T-cell (primary cell): ENCODE measurements at places on chromosomes 1 and 21.

- no peak for DNase-seq
These were observed 180.6 kb downstream of the COL24A1 start for GRCh38 chr1:85975912-85976371.

DNA sequence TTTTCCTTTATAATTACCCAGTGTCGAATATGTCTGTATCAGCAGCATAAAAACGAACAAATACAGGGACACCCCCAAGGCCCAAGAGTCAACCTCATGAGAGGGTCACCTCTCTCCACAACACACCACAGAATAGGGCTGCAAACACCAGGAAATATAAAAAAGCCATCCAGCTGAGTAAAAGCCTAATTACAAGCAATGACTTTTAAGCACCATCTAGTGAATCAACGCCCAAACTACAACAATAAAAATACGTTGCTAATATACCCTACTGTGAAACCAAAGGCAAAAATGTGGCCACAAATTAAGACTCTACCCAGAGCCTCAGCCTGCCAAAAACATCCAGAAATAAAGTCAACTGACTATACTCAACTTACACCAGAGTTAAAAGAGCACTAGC is 817.9 kb upstream of the NEGR1 start:
- DNase-seq = no peak

- no peak for DNase-seq
These were observed 52.1 kb upstream of the PRMT6 start for GRCh38 chr1:107004421-107004820.

GRCh38 chr1:152143150-152143887 is 15.7 kb downstream of the RPTN start:
- DNase-seq = no peak

DNA sequence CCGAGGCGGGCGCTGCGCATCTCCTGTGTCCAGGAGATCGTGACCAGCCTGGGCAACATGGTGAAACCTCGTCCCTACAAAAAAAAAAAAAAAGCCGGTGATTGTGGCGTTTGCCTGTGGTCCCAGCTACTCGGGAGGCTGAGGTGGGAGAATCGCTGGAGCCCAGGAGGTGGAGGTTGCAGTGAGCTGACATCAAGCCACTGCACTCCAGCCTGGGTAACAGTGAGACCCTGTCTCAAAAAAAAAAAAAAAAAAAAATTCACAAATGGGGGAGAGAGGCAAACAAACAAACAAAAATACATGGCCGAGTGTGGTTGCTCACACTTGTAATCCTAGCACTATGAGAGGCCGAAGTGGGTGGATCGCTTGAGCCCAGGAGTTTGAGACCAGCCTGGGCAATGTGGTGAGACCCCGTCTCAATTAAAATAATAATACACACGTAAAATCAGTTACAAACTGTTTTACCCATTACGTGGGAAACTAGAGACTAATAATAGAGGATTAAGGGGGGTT is 758 bp downstream of the TATDN3 start:
- DNase-seq = no peak

- DNase-seq = no peak
These were observed 203.2 kb downstream of the APP start for GRCh38 chr21:25967181-25967900.

- no peak for DNase-seq
These were observed 17.2 kb upstream of the PRSS38 start for GRCh38 chr1:227798078-227798802.

- no peak for DNase-seq
These were observed 461.3 kb downstream of the RPS6KC1 start for GRCh38 chr1:213512316-213512715.

DNA sequence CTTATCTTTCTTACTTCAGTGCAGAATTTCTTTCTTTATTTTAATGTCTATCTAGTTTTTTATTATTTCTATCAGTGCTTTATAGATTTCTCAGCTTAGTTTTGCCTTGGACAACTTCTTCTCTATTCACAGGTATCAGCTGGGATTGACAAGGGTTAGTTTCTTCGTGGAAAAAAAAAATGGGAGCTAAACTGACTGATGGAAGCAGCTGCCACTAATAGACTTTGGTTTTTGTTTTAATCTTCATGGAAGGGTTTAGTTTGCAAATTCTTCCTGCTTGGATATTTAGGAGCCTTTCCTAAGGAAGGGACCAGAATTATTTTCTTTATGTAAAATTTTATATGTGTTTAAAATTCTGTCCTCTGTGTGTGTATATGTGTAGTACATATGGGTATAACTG is 306.1 kb upstream of the FMN2 start:
- no peak for DNase-seq

GRCh38 chr1:19596065-19596713 is 47.9 kb upstream of the NBL1 start:
- DNase-seq = peak; percentile 1

DNA sequence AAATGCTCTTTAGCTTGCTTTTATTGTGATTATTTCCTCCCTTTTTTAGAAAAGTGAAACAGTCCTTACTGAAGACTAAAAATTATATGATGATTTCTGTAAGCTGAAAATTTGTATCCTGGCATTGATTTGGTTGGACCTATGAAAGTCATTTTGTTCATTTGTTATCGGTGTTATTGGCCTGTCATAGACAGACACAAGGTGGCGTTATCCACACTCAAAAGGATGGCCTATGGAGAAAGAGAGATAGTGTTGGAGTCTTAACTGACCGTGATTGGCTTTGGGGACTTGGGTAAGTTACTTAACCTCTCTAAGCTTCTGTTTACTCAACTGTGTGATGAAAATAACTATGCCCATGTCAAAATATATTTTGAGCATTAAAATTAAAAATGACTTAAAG is 203.6 kb upstream of the CHODL start:
- DNase-seq = no peak

DNA sequence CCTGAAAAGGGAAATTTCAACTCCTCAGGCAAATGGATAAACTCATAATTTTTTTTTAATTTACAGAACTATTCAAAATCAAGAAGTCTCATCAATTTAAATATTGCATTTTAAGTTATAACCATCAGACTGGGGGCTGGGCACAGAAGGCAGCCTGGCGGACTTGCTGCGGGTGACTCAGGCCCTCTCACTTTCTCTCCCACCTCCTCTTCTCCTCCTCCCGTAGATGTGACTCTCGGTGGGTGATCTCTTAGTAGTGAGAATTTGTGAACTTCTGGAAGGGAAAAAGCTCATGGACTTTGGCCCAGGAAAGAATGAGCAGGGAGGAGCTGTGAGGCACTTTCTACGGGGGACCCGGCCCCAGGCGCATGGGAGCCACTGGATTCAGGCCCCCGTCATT is 32.9 kb downstream of the CLIC6 start:
- no peak for DNase-seq

DNA sequence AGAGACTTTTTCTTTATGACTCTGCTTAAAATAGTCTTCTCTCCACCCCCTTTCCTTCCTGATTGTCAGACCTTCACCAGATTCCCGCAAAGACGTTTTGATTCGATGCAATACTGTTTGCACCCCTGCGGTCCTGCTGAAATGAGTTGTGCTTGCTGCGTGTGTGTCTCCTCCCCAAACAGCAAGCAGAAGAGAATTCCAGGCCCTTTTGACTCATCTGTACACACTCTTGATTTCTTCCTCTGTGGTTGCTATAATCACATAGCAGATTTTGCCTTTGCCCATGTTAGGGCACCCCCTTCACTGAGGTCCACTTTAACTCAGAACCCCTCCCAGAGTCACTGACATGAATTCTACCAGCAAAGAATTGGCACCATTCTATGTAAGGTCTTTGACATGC is 136.5 kb downstream of the ZZZ3 start:
- no peak for DNase-seq

GRCh38 chr1:22319608-22320007 is 132.0 kb upstream of the ZBTB40 start:
- DNase-seq = no peak

DNA sequence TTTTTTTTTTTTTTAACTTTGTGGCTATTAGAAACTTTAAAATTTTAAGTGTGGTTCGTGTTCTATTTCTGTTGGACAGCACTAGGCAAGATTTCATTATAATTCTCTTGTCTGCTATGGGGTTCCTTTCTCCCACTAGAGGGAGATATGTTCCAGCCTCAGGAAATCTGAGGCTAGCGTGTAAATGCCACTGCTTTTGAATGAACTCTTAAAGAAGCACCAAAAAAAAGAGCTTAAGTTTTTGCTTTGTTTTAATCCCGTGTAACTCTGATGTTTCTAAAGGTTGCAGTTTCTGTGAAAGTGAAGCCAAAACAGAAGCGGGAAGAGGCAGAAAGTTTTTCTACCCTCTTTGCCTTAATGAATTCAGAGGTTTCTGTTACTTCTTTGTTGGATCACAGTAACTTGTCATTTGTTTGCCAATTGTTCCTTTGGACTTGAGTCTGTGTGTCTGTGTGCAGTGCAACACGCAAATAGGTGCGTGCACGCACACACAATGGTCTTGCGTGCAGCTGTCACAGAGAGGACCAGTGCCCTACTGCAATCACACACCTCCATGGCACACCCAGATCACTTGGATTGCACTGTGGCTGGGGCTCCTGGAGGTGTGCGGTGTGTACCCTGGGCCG is 32.3 kb downstream of the HHAT start:
- DNase-seq = no peak

DNA sequence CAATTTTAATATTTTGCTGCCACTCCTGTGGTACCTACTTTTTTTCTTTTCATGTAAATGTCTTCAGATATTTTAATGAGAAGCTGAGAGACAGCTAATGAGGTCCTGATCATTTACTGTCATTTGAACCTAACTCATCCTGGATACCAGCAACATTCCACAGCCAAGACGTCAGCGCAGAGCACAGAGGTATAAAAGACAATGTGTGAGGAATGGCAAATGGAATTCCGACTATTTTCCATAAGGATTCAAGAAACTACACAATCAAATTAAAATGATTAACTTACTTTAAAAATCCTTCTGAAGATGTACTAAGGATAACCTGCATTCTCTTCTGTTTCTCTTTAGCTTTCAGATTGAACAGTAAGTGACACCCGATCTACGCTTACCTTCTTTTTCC is 38.8 kb downstream of the HEATR1 start:
- no peak for DNase-seq

DNA sequence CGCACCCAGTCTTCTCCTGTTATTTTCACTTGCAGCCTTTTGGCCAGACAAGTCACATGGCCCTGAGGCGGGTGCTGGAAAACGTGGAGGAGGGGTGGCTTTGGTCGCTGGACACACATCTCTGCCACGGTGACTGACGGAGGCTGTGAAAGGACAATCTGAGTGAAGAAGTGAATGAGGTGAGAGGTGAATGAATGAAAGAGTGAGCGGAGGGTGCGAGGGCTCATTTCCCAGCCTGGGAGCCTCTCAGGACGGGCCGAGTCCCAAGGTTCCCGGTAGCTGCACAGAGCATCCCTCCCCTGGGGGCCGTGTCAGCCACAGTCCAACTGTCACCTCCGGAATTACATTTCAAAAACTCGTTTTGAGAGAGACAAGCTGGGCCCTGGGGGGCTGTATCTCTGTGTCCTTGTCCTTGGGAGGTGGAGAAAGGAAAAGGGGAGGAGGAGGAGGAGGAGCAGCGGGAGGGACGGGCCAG is 89.6 kb downstream of the UBIAD1 start:
- no peak for DNase-seq

DNA sequence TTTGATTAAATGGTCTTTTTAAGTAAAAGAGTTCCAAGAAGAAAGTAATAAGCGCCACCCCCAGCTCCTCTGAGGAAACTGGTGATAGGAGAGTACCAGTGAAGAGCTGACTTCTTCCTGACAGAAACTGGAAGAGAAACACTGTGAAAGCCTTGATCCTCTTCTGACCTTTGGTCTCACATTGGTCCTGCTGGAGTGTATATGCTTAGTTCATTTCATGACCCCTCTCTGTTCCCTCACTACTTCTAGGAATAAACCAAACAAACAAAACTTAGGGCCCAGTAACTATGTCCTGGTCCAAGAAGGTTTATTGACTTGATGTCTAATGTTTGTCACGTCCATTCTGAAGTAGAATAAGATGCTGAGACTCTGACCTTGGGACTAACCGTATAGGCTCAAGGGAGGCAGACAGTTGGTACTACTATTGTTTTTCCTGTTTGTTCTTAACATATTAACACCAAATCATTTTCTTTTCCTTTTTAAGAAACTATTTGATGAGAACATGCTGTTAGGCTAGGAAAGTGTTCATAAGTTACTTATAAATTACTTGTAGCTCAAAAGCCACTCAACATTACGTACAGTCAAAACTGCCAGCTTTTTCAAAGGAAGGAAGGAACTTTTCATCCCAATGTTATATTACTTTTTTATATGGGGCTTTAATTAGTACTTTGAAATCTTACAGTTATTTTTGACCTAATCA is 57.9 kb downstream of the MIER1 start:
- no peak for DNase-seq

DNA sequence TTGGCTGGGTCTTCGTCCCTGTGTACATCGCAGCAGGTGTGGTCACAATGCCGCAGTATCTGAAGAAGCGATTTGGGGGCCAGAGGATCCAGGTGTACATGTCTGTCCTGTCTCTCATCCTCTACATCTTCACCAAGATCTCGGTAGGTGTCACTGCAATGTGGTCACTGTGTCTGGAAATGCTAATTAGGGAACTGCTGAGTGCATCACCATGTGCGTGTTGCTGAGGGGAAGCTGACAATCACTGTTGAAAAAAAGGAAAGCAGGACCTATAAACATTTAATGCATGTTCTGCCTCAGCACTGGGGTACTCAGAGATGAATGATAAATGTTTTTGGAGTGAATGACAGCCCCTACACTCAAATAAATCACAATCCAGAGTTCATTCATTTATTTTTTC is 6.8 kb downstream of the SLC5A9 start:
- no peak for DNase-seq

GRCh38 chr1:47031585-47031984 is 8.1 kb downstream of the CYP4X1 start:
- DNase-seq = no peak

GRCh38 chr1:165632491-165632890 is 1.5 kb downstream of the MGST3 start:
- DNase-seq = no peak

DNA sequence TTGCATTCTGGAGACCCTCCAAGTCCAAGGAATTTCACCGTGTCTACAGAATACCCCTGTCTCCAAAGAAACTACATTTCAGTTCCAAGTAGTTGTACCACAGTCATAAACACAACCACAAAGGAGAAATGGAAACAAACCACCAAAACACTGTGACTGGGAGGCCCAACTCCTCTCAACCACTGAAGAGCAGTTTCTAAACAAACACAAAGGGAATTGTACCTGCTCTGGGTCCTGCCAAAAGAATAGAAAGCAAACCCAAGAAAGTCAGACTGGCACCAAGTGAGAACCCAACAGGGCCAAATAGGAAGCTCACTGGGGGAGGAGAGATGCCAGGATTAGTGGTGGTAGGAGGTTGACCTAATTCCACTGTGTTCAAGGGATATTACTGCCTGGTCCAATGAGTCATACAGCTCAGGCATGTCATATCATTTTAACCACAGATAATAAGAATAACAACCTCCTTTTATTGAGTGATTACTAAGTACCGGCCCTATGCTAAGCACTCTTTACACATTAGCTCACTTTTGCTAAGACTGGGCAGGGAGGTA is 123.9 kb upstream of the PPP2R5A start:
- DNase-seq = no peak
